ENCODE measurements at places on chromosomes 3 and 15.

GRCh38 chr3:11136830-11137626, 17.3 kb upstream of the HRH1 start:
- H3K27me3 ChIP-seq, result peaks cover 7% of the 10 kb centered on the region
- peaks cover 6% of the 10 kb centered on the region for H3K4me1 ChIP-seq
- H3K36me3 ChIP-seq, result no peaks in the 10 kb centered on the region
- peak overlapping the region; percentile 69 for H3K27ac ChIP-seq
- DNase-seq, result peak; percentile 35

DNA sequence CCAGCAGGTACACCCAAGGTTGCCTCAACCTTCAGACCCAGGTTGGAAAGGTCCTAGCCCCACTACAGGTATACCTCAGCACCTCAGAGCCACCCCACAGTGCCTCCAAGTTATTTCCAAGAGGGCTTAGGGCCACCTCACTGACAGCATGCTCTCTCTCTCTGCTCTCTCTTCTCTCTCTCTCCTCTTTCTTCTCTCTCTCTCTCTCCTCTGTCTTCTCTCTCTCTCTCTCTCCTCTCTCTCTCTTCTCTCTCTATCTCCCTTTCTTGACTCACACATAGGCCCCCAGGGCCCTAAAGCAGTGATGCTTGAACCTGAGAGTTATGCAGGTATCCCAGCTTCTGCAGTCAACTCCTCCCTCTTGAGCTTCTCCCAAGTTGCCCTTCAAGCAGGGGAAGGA, 4.2 kb downstream of the CAV3 start:
- DNase-seq, result no peak
- no peak overlapping the region for H3K4me3 ChIP-seq
- H3K4me1 ChIP-seq, result peaks cover 52% of the 10 kb centered on the region
- H3K36me3 ChIP-seq, result no peaks in the 10 kb centered on the region

- peaks cover 25% of the 10 kb centered on the region for H3K4me1 ChIP-seq
- H3K27ac ChIP-seq, result peak overlapping the region; percentile 75
- no peaks in the 10 kb centered on the region for H3K27me3 ChIP-seq
- H3K36me3 ChIP-seq, result no peaks in the 10 kb centered on the region
These were observed 9.0 kb upstream of the ANXA2 start for GRCh38 chr15:60406513-60407414.

GRCh38 chr15:40118473-40118872, 9.8 kb upstream of the BMF start:
- no peak overlapping the region for H3K27ac ChIP-seq
- H3K36me3 ChIP-seq, result no peaks in the 10 kb centered on the region
- H3K4me3 ChIP-seq, result no peak overlapping the region
- DNase-seq, result no peak
- no peaks in the 10 kb centered on the region for H3K27me3 ChIP-seq
- H3K4me1 ChIP-seq, result no peaks in the 10 kb centered on the region

- no peak for DNase-seq
- no peaks in the 10 kb centered on the region for H3K4me1 ChIP-seq
- H3K4me3 ChIP-seq, result no peak overlapping the region
- peaks cover 98% of the 10 kb centered on the region for H3K36me3 ChIP-seq
- H3K27me3 ChIP-seq, result no peaks in the 10 kb centered on the region
- H3K27ac ChIP-seq, result no peak overlapping the region
These were observed 21.5 kb upstream of the CPNE9 start for GRCh38 chr3:9682096-9682495.

GRCh38 chr3:159174715-159175692, 373.1 kb downstream of the MFSD1 start:
- DNase-seq, result no peak
- no peaks in the 10 kb centered on the region for H3K36me3 ChIP-seq
- H3K4me1 ChIP-seq, result peaks cover 7% of the 10 kb centered on the region
- no peak overlapping the region for H3K27ac ChIP-seq

DNA sequence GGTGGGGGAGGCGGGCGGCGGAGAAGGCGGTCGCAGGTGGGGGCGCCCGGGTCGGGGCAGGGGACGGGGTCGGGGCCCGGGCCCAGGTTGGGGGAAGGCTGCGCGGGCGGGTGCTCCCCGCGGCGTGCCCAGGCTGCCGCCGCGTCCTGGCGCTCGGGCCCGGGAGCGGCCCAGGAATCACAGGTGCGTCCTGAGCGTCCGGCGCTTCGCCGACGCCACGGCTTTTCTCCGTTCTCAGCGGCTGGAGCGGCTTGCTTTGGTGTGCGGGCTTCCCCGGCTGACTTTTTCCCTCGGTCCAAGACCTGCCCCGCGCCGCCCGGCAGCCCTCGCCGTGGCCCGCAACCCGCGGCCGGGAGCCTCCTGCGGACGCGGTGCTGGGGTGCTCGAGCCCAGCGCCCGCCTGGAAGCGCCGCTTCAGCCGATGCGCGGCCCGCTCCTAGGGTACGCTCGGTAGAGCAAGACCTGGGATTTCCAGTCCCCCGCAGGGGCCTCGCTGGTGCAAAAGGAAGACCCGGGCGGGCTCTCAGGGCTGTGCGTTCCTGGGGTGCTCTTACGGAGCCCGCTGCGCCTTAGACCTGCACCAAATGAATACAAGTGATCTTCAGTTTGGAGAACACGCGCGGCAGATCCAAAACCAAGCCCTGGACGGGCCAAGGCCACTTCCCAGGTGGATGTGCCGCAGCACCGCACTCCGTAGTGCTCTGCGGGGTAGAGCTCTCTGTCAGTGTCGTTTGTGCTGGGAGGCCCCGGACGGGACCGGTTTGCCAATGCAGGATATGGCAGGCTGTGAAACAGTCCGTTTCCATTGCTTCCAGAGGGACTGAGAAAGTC, 639 bp downstream of the NIPA1 start:
- peak overlapping the region; percentile 78 for H3K4me3 ChIP-seq
- no peaks in the 10 kb centered on the region for H3K27me3 ChIP-seq
- H3K36me3 ChIP-seq, result no peaks in the 10 kb centered on the region
- no peak for DNase-seq

- no peaks in the 10 kb centered on the region for H3K4me1 ChIP-seq
- H3K27ac ChIP-seq, result no peak overlapping the region
- DNase-seq, result no peak
- H3K27me3 ChIP-seq, result no peaks in the 10 kb centered on the region
- H3K36me3 ChIP-seq, result no peaks in the 10 kb centered on the region
These were observed 33.0 kb downstream of the HES1 start for GRCh38 chr3:194168994-194169393.

DNA sequence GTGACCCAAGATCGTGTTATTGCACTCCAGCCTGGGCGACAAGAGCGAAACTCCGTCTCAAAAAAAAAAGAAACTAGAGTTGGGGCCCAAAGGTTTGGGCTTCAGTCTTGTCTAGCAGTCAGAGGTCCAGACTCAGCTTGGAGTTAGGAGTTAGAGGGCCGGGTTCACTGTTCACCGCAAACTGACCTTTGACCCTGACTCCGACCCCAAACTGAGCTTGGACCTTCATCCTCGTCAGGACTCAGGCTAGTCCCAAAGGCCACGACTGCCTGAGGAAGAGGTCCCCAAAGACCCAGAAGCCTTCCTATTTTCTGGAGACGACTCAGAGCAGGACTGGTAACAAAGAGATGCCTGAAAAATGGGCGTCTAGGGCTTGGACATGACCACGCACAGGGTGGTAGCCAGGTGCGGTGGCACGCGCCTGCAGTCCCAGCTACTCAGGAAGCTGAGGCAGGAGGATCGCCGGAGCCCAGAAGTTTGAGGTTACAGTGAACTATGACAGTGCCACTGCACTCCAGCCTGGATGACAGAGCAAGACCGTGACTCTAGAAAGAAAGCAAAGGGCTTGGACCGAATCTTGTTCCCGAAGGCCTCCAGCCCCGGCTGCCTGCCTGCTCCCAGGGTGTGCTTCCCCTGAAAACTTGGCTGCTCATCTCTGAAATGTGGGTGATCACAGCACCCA, 22.8 kb upstream of the RPL29 start:
- peaks cover 76% of the 10 kb centered on the region for H3K4me1 ChIP-seq
- H3K27me3 ChIP-seq, result no peaks in the 10 kb centered on the region
- peak; percentile 68 for DNase-seq

- no peaks in the 10 kb centered on the region for H3K4me1 ChIP-seq
- H3K27me3 ChIP-seq, result no peaks in the 10 kb centered on the region
- no peak for DNase-seq
- H3K4me3 ChIP-seq, result no peak overlapping the region
These were observed 46.6 kb downstream of the DPP8 start for GRCh38 chr15:65470866-65471265.

DNA sequence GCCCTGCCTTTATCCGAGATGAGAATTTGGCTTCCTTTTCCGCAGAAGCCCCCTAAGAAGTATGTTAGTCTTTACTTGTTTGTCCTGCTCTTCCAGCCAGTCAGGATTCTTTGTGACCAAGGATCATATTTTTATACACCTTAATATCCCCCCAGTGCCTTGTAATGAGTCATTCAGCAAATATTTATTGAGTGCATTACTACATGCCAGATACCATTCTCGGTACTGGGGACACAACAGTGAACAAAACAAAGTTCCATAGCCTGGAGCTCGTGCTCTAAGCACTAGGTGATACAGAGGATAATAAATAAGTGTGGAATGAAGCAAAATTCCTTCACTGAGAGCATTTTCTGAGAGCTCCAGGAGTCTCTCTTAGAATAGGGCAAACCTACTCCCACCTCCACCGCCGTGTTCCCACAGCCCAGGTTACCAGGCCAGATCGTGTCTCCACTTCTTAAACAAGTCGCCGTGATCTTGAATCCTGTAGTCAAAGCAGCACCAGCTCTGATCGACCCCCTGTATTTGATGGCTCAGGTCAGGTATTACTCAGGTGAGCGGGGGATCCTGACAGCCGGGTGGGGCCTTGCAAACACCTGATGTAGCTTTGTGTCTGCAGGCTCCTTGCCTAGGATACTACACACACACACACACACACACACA, 18.5 kb downstream of the TTC21A start:
- no peaks in the 10 kb centered on the region for H3K27me3 ChIP-seq
- no peak overlapping the region for H3K4me3 ChIP-seq
- no peaks in the 10 kb centered on the region for H3K36me3 ChIP-seq
- no peaks in the 10 kb centered on the region for H3K4me1 ChIP-seq
- DNase-seq, result no peak

- H3K27ac ChIP-seq, result peak overlapping the region; percentile 68
- no peak for DNase-seq
- H3K4me3 ChIP-seq, result no peak overlapping the region
These were observed 32.9 kb upstream of the RFTN1 start for GRCh38 chr3:16546186-16547010.

DNA sequence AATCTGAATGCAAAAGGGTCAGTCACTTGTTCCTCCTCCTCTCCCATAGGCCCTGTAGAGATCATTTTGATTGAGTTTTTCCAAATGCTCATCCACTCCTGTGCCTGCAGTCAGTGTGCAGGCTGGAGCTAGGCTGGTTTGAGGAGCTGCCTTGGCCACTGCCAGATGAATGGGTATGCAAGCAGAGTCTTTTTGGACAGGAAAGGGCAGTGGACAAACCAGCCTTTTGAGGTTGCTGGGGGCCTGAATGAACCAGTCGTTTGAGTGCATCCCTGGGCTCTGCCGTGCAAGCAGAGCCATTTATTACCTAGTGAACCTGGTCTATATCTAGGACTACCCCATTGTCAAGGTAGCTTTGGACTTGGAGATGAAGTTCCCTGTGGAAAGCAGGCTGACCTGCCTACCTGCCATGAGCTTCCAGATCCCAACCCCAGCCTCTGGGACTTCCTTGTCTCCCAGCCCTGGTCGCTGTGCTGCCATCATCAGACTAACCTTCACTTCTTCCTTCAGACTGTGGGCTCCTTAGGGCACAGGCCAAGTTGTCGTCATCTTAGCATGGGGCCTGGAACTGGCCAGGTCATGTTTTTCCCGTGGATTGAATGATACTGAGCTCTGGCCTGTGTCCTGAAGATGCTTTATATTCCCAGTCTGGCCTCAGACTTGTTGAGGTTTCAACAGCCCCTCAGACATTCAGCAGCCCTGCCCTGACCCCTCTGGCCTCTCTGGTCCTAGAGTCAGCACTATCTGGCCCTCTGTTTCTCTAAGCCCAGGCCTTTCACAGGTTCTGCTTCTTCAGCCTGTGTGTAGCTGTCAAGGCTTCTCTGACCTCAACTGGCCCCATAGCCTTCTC, 55.5 kb upstream of the PRR23C start:
- no peak for DNase-seq
- no peaks in the 10 kb centered on the region for H3K4me1 ChIP-seq
- H3K27me3 ChIP-seq, result no peaks in the 10 kb centered on the region
- H3K36me3 ChIP-seq, result no peaks in the 10 kb centered on the region
- no peak overlapping the region for H3K4me3 ChIP-seq
- H3K27ac ChIP-seq, result no peak overlapping the region

DNA sequence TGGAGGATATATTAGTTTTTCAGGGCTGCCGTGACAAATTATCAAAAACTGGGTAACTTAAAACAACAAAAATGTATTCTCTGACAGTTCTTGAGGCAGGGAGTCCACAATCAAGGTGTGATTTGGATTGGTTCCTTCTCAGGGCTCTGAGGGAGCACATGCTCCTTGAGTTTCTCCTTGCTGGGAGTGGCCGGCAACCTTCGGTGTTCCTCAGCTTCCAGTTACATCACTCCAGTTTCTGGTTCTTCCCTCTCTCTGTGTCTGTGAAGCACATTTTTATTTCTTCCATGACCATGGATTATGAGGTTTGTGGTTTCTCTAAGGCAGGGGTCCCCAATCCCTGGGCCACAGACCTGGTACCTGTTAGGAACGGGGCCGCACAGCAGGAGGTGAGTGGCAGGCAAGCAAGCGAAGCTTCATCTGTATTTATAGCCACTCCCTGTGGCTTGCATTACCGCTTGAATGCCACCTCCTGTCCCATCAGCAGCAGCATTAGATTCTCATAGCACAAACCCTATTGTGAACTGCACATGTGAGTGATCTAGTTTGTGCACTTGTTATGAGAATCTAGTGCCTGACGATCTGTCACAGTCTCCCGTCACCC, 24.3 kb downstream of the LRRC28 start:
- H3K36me3 ChIP-seq, result no peaks in the 10 kb centered on the region
- H3K4me1 ChIP-seq, result no peaks in the 10 kb centered on the region
- no peak for DNase-seq
- no peak overlapping the region for H3K27ac ChIP-seq
- H3K27me3 ChIP-seq, result no peaks in the 10 kb centered on the region

DNA sequence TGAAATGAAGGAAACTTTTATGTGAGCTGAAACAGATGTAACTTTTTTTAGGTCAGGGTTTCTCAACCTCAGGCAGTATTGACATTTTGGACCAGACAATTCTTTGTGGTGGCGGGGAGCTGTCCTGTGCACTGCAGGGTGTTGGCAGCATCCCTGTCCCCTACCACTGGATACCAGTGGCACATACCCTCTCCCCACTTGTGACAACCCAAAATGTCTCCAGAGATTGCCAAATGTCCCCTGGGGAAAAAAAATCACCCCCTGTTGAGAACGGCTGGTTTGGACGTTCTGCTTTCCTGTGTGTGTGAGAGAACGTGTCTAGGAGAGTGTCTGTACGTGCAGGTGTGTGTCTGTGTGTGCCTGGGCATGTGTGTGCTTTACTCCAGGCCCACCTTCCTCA, 30.7 kb upstream of the GRIP2 start:
- no peak for DNase-seq
- no peak overlapping the region for H3K4me3 ChIP-seq
- H3K27me3 ChIP-seq, result no peaks in the 10 kb centered on the region

DNA sequence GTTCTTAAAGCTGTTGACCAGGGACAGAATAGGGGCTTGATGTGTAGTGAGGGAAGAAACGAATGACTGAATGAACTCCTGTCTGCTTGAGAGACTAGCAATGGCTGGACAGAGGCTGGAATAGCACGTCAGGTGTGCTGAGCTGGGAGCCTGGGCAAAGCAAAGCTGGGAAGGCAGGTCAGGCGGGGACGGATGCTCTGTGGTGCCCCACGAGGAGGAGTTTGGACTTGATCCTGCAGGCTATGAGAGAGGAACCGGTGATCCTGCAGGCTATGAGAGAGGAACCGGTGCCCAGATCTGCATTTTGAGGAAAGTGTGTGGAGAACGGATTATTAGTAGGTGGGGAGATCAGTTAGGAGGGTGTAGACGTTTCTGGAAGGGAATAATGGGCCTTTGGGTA, 31.3 kb upstream of the PSTPIP1 start:
- no peaks in the 10 kb centered on the region for H3K27me3 ChIP-seq
- no peak overlapping the region for H3K4me3 ChIP-seq
- no peak overlapping the region for H3K27ac ChIP-seq
- H3K36me3 ChIP-seq, result no peaks in the 10 kb centered on the region
- H3K4me1 ChIP-seq, result peaks cover 10% of the 10 kb centered on the region

All from gastrocnemius medialis (tissue), 4 donors.